ENCODE measurements at places on chromosomes 11 and 22.

GRCh38 chr11:13868710-13869397, 93.7 kb upstream of the SPON1 start:
- DNase-seq: no peak

- DNase-seq: no peak
Measured at GRCh38 chr11:44229624-44230023, 80.3 kb downstream of the ALX4 start.

DNA sequence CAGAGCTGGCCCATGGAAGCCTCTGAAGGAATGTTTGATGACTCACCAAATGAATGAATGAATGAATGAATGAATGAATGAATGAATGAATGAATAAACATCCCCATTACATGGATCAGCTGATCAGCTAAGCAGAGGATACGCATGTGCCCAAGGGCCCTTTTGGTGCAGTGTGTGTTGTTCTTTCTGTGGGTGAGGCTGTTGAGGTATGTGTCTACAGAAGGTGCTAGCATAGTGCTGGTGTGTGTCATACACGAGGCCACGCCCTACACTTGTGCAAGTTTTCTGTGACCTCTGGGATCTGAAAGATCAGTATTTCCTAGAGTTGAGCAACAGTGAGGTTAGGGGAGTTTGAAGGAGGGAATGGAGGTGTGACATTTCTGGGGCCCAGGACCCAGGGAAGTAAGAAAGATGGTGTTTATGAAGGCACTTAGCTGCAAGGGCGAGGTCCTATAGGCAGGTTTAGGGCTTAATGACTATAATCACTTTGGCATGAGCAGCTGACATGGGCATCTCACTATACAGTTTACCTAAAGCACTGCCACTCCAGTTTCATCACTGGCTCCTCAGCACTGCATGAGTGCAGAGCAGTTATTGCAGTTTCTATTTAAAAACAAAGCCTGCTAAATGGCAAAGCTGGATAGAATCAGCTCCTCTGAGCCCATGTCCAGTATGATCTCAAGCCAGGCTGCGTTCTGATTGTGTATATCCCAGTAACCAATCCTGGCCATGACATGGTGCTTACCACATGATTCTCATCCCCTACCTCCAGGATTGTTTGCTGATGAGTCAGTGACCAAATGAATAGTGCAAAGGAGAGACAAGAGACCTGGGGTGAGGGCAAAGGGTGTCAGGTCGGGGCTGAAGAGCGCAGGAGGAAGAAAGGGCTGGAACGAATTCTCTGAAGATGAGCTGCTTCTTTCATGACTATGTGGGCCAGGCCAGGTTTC, 36.4 kb upstream of the E2F8 start:
- DNase-seq: no peak

GRCh38 chr11:62315431-62315830, 16.6 kb upstream of the SCGB1D4 start:
- DNase-seq: no peak

DNA sequence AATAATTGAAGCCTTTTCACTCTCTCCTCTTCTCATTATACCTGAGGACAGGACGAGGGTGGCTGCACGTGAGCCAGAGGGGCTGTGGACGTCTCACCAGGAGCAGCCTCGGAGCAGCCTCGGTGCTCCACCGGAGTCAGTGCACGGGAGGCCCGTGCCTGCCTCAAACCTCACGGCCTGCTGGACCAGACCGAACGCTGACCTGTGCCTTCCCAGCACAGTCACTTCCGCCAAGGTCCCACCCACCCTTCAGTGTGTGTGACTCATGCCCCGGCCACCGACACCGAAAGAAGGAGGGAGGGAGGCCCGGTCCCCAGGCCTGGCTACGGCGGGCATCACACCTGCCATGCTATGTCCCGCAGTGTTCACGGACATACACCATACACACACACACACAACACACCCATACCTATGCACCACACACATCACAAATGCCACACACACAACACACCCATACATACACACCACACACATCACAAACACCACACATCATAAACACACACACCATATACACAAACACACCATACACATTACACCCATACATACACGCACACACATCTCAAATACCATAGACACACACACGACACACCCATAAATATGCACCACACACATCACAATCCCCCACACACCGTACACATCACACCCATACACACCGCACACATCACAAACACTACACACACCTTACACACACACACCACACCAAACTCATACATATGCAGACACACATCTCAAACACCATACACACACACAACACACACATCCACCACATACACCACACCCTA, 1506.5 kb downstream of the TBC1D22A start:
- DNase-seq: no peak

GRCh38 chr11:5846701-5847100, 5.0 kb upstream of the OR52E6 start:
- DNase-seq: no peak

- no peak for DNase-seq
Measured at GRCh38 chr11:121154486-121155314, 53.7 kb downstream of the TECTA start.

DNA sequence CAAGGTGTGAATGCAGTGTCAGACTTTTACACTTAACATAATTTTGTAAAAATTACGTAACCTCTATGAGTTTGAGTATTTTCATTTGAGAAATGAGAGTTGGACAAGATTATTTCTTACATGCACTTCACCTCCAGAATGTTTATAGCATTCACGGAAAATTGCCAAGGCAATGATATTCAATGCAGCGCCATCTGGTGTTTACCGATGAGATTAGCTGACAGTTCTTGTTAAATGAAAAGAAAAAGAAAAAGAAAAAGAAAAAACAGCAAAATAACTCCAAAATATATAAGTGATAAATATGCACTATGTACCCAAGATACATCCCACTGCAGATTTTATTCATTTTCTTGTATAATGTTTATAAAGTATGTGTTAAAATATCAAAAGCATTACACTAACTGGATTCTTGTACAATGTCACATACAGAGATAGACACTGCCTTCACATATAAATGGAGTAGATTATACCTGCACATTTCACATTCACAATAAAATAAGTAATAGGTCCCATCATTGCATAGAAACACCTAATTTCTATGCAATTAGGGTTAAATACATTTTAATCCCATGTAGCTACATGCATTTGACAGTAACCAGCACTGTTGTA, 976.3 kb upstream of the FAT3 start:
- peak; percentile 28 for DNase-seq

GRCh38 chr11:24900514-24900913, 403.7 kb downstream of the LUZP2 start:
- no peak for DNase-seq

DNA sequence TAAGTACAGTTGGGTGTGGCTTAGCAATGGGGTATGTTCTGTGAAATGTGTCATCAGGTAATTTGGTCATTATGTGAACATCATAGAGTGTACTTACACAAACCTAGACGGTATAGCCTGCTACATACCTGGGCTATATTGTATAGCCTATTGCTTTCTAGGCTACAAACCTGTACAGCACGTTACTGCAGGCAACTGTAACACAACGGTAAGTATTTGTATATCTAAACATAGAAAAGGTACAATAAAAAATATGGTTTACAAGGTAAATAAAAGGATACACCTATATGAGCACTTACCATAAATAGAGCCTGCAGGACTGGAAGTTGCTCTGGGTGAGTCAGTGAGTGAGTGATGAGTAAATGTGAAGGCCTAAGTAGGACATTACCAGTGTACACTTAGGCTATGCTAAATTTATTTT, 73.1 kb upstream of the GDPD4 start:
- no peak for DNase-seq

DNA sequence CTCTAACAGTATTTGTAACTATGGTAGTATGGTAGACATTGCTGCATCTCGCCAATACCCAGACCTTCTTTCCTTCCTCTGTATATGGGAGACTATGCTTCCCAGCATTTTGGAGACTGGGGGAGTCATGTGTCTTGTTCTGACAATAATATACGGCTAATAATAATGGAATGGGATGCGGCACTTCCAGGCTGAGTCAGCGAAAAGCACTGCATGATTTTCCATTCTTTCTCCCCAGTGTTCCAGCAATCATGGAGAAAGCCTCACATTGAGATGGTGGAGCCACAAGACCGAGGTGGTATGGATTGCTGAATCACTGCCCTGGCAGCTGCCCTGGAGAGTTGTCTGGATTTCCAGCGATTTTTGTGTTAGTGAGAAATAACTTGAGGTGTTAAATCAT, 77.1 kb upstream of the FIBIN start:
- no peak for DNase-seq

GRCh38 chr11:46492532-46492931, 101.0 kb upstream of the CHRM4 start:
- DNase-seq: no peak

GRCh38 chr11:77506857-77507256, 33.0 kb upstream of the PAK1 start:
- no peak for DNase-seq

DNA sequence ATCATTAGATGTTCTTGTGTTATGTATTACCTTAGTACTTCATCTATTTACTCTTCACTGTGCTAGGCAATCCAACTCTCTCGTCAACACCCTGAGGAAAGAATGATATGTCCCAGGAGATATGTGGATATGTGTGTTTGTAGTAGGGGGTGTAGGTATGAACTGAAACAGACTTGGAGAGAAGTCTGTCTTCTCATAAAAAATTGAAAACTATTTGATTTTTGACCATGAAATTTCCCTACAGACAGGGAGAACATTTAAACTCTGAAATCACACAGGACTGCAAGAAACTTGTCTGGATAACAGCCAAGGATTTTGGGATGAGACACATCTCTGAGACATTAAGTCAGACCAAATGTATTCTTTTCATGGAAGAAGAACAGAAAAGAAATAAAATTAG, 967.0 kb upstream of the FAT3 start:
- DNase-seq: no peak

- no peak for DNase-seq
Measured at GRCh38 chr11:68051191-68052136, 12.6 kb downstream of the TCIRG1 start.

DNA sequence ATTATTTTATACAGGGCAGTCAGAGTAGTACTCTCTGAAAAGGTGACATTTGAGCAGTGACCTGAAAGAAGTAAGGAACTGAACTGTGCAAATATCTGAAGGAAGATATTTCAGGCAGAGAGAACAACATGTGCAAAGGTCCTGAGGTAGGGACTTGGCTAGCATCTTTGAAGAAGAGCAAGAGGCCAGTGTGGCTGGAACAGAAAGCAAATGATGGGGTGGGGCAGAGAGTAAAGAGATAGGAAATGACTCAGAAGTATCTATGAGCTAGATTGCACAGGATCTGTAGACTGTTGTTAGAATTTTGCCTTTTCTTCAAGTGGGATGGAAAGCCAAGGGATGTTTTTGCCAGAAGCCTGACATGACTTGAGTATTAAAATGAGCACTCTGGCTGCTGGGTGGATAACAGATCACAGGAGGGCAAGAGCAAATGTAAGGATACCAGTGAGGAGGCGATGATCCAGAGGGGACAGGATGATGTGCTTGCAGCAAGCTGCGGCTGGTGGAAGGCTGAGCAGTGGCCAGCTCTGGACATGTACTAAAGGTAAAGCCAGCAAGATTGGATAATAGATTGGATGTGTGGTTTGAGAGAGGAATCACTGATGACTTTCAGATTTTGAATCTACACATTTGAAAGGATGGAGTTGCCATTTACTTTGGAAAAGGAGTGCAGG, 33.2 kb upstream of the TTC12 start:
- DNase-seq: no peak

DNA sequence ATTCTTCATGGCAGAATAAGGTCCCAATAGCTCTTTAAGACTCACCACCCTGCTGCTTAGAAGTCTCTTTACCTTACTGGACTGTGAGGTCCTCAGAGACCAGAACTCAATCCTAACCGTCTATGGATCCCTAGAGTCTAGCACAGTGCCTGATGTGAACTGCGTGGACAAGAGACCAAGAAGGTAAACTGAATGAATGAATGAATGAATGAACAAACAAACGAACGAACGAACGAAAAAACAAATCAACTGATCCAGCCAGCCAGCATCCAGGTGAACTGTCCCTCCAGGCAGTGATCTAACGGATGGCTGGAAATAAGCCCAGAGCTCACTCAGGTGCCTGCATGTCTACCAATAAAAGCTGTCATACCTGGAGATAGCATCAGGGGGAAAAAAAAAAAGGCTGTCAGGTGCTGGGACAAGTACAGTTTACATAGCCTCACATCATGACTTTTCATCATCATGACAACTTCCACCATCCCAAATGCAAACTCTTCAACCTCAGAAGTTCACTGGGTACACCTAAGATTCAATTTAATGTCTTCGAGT, 59.8 kb downstream of the PACSIN2 start:
- no peak for DNase-seq

DNA sequence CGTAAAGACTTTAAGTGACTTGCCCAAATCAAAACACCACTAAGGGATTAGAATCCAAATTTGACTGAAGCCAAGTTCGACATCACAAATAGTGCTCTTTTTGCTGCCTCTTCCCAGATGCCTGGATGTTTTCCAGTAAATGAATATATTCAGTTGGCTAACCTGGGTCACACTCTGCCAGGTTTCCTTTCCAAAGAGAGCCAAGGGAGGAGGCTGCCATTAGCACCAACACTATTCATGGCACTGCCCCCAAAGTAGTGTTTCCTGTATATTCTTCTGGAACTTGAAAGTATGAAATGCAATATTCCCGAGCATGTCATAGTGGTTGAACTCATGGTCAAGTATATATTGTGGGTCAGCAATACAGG, 219.3 kb upstream of the UBASH3B start:
- DNase-seq: no peak

- DNase-seq: peak; percentile 24
Measured at GRCh38 chr11:8192016-8192895, 23.4 kb upstream of the RIC3 start.

DNA sequence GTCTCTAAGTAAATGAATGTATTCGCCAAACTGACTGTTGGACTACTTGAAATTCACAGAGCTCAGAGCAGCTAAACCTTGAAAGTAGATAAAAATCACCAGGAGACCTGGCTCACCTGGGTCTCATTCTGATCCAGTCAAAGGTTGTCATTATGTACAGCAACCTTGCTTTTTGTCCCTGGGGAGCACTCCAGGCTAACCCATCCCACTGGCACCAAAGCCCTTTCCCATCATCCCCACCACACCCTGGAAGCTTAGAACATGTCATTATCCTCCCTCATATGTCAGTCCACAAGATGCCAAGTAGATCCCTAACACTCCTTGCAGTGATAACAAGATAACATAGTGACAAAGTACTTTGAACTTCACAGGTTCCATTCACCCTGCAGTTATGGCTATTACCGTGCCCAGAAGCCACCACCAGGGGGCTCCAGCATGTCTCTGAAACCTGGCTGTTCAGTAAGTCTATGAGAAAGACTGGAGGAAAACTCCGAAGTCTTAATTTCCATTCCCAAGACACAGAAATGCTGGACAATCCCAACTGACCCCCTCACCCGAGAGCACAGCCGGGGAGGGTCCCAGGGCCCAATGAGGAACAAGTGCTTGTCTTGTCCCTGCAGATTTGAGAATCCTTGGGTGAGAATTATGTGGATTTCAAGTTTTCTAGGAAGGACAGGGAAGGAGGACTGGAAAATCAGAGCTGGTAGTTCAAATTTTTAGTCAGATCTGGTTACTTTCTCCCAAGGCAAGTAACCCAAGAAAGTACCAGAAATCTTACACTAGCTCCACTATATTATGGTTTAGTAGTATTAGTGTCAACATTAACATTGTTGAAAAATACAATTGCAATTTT, 43.0 kb upstream of the USP47 start:
- DNase-seq: peak; percentile 84

Measured in amniotic stem cell (primary cell).